ENCODE measurements at places on chromosomes 3 and 15.

DNA sequence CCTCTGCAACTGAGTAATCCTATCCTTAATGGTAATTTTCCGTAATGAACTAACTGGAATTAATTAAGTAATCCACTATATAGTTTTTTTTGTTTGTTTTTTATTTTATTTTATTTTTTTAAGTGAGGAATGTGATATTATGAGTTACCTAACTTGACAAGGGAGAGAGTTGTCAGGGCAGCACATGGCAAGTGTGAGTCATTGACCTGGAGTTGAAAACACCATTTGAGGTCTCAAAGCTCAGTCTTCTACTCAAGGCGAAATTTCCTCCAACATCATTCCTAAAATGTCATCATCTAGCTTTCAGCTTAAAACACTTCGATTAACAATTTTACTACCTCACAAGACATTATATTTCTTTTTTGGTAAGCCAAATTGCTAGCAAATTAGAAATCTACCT lies 87.8 kb downstream of the NECTIN3 start:
- DNase-seq = no peak

- peak; percentile 55 for DNase-seq
These were observed 1.4 kb downstream of the MBNL1 start for GRCh38 chr3:152269831-152270734.

DNA sequence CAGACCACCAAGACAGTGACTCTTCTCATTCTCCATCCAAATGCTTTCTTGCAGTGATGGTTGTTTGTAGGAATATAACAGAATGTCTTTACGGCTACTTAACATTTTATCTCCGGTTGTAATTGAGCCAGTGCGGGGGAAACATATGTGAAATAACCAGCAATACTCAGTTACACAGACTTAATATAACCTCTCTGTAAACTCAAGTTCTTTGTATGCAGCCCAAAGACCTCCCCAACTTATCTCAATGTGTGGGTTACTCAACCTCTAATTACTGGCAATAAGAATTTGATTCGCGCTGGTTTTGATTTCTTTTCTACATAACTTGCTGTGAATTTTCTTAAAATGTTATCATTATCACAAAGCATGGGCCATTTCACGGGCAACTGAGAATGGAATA lies 250.6 kb downstream of the TAFA4 start:
- DNase-seq = no peak

GRCh38 chr3:115646027-115646690 lies 22.8 kb downstream of the GAP43 start:
- no peak for DNase-seq

- DNase-seq = no peak
These were observed 326.4 kb upstream of the IGF1R start for GRCh38 chr15:98321896-98322295.

GRCh38 chr3:18891641-18892040 lies 256.7 kb upstream of the KCNH8 start:
- no peak for DNase-seq

DNA sequence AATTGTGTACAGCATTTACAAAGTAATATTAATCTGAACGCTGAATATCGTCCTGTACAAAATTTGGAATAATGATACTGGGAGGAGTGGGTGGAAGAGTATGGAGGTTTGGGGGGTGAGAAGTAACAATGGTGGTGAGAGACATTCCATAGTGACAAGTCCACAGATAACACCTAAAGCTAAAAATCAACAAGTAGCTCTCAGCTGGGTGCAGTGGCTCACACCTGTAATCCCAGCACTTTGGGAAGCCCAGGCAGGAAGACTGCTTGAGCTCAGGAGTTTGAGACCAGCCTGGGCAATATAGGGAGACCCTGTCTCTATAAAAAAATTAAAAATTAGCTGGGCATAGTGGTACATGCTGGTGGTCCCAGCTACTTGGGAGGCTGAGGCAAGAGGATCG lies 5.1 kb downstream of the MRPS25 start:
- DNase-seq = no peak

DNA sequence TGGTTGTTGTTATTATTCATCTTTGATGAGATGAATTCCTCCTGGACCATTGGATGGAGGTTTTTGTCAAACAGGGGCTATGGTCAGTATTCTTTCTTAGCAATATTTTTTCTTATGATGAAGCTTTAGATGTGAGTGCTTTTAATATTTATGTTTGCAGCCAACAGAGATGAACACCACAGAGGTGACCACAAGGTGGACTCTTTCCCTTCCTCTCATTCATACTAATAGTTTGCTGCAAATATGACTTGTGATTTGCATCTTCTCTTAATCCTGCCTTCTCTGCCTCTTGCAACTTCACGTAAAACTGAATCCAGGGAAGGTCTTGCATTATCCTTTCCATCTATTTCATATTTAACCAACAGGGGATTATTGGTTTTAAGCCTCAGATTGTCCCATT lies 473.1 kb upstream of the UBE2E2 start:
- no peak for DNase-seq

- DNase-seq = no peak
These were observed 46.8 kb downstream of the MYO5A start for GRCh38 chr15:52481915-52482314.

DNA sequence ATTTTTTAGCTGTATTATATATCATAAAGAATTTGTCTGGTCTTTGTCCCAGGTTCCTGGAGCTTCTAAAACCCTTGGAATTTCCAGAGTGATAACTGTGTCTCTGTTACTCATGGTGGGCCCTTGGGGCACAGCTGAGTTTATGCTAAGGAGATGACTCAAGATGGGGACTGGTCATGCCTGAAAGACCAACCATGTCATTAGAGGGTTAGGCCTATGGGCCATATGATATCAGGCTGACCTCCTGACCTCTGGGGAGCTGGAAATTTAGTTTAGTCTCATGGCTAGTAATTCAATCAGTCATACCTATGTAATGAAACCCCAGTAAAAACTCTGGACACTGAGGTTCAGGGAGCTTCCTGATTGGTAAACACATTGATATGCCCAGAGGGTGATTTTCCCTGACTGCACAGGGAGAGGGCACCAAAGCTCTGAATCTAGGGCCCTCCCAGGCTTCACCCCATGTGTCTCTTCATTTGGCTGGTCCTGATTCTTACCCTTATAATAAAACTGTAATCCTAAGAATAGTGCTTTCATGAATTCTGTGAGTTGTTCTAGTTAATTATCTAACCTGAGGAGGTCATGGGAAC lies 69.6 kb downstream of the EEFSEC start:
- DNase-seq = no peak

- DNase-seq = no peak
These were observed 224.4 kb downstream of the ROBO1 start for GRCh38 chr3:79543218-79543982.
